GOT3 (cell line): ENCODE measurements at places on chromosomes 13 and 19.

- DNase-seq, result peak; percentile 60
Observed at GRCh38 chr13:27171827-27172494, 350 bp upstream of the USP12 start.

DNA sequence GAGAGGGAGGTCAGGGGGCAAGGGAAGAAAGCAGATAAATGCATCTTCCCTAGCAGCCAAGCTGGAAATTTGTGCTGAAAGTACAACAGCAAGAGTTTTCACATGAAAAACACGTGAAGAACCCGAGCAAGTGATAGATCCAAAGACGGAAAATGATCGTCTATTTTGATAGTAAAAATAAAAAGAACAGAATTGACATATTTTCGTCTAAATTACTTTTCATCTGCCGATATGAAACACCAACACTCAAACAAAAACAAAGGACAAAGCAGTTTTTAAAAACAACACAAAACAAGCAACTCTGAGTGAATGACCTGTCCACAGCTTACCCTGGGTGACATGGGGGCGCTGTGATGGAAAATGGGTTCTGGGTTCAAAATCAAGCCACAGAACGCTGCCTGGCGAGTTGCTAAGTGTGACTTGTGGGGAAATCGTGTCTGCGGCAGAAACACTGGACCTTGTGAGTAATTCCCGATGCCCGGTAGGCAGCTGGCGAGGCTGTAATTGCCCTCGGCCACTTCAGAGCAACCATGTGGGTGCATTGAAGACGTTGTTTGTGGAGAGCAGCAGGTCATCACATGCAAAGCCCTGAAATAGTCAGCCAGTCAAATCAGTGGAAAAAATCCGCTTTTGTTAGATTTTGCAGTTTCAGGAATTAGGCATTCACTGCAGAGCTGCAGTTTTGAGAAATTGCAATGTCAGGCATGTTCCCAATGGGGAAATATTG is 7.4 kb downstream of the SOX1 start:
- no peak for DNase-seq

DNA sequence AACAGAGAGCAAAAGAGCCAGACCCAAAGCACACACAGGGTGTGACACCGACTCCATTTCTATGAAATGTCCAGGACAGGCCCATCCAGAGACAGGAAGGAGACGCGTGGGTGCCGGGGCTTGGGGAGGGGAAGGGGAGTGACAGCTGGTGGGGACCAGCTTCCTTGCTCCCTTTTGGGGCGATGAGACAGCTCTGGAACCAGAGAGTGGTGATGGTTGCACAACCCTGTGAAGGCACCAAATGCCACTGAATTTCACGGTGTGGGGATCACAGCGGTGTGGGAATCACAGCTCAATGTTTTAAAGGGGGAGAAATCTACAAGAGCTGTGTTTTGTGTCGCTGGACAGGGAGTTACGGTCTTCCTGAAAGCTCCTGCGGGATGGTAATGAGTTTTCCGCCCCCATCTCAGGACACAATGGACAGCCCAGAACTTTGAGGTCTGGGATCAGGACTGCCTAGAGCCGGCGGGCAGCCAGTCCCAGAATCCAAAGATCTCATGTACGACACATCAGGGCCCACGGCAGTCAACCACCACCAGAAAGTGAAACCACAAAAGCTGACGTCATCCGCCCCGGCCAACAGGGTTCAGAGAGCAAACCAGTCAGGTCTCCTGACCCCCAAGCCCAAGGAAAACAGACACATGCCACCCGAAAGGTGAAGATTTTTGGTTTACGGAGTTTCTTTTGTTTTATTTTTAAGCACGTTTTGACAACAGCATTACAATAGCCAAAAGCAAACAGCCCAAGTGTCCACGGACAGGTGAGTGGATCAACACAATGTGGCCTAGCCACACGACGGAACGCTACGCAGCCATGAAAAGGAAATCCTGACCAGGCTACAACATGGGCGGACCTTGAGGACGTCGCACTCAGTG is 7.3 kb downstream of the SGTA start:
- DNase-seq, result no peak

- no peak for DNase-seq
Observed at GRCh38 chr19:3655402-3656072, 28.9 kb upstream of the CACTIN start.

DNA sequence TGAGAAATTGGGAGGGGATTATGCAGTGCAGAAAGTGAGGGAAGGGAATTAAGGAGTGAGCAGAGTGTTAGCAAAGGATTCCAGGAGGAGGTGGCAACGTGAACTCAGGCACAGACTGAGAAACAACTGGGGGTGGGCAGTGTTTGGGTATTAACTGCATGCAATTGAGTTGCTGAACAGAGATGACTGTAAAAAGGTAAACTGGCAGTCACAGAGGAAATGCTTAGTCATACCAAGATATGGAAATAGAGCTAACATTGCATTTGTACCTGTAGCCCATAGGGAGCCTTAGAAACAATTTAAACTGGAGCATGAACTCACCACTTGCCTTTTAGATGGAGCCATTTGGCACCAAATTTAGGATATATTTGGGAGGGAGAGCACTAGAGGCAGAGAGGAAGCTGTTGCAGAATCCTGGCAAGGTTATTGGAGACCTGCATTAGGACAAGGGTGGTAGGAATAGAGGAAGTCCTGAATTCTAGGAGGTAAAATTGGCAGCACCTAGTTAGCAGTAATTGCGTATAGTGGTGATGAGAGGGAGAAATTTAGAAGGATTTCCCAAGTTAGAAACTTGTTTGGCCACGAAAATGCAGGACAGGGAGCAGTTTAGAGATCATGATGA is 100.6 kb upstream of the FRY start:
- DNase-seq, result no peak
